ENCODE measurements at places on chromosomes 3 and 15.

- DNase-seq, result no peak
Measured at GRCh38 chr3:32082721-32083120, 23.7 kb upstream of the GPD1L start.

- no peak for DNase-seq
Measured at GRCh38 chr15:68318008-68318835, 40.7 kb downstream of the FEM1B start.

DNA sequence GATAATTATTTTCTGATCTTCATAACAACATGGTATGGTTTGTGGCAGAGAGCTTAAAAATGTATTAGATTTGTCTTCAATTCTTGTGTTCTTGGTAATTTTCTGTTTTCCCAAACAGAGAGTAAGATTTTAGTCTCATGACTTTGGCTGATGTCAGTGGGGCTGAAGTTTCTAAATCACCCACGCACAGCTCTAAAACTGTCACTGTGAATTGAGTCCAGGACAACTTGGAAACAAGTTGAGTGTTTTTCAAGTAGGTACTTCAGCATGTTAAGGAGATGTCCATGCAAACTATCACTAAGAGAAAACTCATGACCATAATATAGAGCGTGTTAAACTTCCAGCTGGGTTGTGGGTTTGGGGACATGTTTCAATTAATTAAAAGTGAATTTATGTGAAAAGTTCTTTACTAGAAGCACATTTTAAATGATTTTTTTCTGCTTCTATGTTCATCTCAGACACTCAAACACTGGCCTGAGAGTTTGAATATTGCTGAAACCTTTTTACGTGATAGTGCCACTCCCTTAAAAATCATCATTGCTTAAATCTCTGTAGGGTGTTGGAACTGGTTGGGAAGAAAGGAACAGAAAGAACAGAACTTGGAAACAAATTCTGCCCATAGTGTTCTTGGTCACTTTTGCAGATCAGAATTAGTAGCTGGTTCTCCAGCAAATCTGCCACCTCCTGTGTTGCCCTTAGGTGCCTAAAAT lies 89.8 kb downstream of the KLHL25 start:
- DNase-seq, result no peak

GRCh38 chr3:32460031-32460749 lies 42.5 kb downstream of the CMTM6 start:
- no peak for DNase-seq

DNA sequence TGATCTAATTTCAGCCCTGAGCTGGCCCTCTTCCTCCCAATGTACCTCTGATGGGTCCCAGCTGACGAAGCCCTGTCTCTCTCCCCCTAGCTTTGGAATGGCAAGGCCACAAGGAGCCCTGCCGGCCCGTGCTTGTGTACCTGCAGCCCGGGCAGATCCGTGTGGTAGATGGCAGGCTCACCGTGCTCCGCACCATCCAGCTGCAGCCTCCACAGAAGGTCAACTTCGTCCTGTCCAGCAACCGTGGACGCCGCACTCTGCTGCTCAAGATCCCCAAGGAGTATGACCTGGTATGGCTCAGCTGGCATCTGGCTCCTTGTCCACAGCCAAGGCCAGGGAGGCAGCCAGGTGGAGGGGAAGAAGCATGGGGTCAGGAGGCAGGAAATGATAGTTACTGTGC lies 14.2 kb downstream of the DUOX1 start:
- no peak for DNase-seq

DNA sequence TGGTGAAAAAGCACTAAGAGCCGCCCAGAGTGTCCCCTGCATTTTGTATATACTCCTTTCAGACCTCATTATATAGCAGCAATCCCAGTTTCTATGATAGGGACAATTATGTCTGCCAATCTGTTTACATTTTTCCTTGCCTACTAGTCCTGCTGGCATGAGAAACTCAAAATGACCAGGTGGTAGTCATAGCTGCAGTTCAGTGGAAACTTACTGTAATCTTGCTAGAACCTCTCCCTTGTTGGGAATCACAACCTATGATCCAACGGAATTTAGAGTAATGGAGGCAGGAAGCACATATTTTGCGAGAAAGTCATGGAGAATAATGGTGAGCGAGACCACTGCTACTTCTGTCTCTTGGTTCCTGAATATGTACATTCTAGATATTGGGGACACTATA lies 28.6 kb upstream of the MINAR1 start:
- DNase-seq, result no peak
